ENCODE measurements at places on chromosomes 16 and 17.
A peak's percentile ranks its signal among the peaks of the same experiment; 100 is the strongest.

DNA sequence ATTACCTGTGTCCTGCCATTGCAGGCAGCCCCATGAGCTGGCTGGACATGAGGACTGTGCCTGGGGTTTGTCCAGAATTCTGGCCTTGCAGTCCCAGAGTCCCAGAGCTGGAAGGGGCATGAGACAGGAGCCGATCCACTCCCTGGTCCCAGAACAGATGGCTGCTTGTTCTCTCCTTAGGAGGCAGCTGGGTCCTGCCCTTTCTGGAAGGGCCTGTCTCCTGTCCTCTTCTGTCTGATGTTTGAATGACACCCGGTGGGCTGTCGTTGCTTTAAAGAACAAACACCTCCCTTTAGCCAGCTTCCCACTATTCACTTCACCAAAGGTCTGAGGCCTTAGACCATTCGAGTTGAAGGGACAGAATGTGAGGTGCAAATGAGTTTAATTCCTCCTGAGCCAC, 63.8 kb downstream of the RAP1GAP2 start:
- DNase-seq: no peak

DNA sequence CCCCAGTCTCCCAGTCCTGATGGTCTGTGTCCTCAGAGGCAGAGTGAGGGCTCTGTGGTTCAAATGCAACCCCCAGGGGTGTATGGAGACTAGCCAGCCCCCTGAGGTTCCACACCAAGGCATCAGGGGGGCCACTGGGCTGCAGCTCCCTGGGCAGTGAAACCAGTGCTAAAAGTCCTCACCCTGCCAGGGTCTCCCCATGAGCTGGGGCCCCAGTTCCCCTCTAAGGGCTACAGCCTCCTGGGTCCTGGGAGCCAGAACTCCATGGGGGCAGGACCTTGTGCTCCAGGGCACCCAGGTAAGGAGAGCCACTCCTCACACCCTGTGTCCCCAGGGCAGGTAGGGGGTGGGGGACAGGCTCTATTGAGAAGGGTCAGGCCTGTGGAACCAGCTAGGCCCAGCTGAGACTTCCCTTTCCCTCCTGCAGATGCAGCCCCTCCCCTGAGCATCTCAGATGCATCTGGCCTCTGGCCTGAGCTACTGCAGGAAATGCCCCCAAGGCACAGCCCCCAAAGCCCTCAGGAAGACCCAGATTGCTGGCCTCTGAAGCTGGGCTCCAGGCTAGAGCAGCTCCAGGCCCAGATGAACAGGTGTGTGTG, 6.4 kb upstream of the DCAF7 start:
- no peak for DNase-seq

DNA sequence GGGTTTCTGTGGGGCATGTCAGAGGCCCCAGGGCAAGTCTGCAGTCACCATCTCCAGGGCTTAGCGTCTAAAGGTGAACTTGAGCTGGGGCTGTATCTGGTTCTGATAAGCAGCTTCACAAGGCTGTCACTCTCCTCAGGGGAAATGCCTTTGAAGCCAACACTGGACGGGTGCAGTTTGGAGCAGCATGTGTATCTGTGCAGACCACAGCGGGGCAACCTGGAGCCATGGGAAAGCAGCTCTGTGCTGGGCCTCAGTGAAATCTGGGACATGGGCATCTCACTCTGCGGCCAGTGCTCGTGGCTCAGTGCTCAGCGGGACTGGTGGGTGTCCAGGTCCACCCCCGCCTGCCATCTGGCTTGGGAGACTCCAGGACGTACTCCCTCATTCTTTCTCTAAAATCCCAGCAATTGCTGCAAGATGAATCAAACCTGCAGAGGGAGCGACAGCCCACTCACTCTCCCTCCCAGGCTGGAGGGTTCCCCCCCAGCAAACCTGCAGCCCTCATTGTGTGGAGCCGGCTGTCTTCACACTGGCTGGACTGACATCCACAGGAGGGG, 63.5 kb downstream of the PRMT7 start:
- DNase-seq: no peak

GRCh38 chr17:71110326-71110725, 941.0 kb downstream of the KCNJ2 start:
- no peak for DNase-seq

GRCh38 chr16:23530062-23530461, 19.8 kb upstream of the GGA2 start:
- DNase-seq: no peak

DNA sequence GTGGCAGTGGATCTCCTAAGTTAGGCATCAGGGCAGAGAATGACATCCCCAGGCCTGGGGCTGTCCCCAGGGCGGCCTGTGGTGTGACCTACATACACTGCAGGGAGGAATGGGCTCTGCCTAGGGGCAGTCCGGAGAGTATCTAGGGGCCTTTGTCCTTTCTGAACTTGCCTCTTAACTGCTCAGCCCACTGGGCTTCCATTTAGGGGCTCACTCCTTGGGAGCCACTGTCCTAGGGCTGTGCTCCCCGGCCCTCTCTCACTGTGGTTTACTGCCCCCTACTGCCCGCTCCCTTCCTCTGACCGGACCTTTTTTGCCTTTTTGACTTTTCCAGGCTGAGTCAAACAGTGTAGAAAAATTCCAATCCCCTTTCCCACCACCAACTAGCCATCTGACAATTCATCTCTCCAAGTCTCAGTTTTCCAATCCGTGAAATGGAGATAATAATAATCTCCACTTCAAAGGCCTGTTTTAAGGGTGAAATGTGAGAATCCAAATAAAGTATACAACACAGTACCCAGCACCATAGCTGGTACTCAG, 66.8 kb downstream of the DNAH3 start:
- DNase-seq: peak; percentile 39

DNA sequence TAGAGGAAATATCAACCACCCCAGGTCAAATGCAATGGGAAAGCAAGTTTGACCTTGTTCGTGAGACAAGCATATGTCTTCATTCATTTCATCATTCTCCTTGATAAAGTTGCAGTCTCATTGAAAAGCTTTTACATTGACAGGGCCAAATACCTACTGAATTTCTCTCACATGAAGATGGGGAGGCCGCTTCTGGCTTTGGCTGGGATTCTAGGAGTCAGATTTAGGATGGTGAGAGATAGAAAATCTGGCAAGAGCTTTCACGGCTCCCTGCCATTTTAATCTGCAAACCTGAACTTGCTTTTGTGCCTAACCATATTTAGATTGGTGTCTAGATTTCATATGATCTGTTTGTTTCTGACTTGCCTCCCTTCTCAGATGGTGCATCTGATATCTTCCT, 88.0 kb downstream of the TMEM100 start:
- DNase-seq: no peak

DNA sequence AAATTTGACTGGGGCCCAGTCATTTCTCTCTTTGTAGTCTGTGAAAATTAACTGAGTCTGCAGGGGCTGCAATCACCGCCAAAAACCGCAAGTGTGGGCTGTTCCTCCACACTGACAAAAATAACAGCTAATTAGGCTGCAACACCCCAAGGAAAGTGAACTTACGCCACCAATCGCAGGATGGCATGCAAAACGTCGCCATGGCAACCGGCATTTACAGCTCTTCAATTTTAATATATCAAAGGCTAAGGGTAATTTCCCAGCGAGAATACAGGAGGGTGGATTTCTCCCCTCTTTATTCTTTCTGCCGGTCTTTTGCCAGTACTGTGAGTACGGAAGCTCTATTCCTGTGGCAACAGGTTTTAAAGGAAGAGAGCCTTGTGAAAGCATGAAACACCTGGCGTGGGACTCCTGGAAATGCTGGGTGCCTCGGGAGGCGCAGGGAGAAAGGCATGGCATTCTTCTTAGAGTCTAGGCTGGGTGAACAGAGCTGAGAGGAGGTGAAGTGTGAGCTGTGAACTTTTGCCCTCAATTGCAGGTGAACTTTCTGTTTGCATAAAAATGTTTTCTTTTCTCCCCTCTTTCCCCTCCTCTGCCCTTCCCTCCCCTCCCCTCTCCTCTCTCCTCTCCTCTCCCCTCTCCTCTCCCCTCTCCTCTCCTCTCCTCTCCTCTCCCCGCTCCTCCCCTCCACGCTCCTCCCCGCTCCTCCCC, 399.7 kb downstream of the XYLT1 start:
- DNase-seq: peak; percentile 41

GRCh38 chr17:69555056-69555455, 140.6 kb downstream of the MAP2K6 start:
- no peak for DNase-seq

- DNase-seq: no peak
Measured at GRCh38 chr17:72165867-72166439, 45.1 kb downstream of the SOX9 start.

- DNase-seq: no peak
Measured at GRCh38 chr17:13864521-13864920, 204.8 kb upstream of the COX10 start.

DNA sequence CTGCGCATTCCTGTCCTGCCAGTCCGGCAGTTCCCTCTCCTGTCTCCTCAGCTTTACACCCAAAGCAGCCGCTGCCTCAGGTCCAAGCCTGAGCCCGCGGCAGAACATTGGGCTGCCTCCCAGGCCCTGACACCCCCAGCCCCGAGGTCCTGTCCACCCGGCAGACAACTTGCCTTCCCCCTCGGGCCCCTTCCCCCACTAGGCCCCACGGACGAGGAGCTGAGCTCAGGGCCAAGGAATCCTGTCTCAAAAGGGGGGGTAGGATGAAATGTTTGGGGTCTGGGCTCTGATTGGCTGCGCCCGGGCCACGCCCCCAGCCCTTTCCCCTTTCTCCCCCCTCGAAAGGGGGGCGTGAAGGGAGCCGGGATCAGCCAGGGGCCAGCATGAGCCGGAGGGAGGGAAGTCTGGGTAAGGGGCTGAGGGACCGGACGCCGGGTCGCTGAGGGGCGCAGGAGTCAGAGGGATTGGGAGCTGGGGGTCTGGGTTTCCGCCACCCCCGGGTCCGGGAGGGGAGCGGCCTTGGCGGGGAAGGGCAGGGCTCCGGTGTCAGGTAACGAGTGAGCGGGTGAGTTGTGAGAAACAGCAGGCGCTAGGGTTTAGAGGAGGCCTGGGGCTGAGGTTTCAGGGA, at the start of gene CTF1:
Gene CTF1, plus strand, starts transcription at position 354 of the 628 bp plus-strand sequence. Its CDS starts 30 bp downstream, at position 384.
- no peak for DNase-seq

GRCh38 chr17:17837966-17838962, 1.5 kb upstream of the SREBF1 start:
- DNase-seq: no peak

DNA sequence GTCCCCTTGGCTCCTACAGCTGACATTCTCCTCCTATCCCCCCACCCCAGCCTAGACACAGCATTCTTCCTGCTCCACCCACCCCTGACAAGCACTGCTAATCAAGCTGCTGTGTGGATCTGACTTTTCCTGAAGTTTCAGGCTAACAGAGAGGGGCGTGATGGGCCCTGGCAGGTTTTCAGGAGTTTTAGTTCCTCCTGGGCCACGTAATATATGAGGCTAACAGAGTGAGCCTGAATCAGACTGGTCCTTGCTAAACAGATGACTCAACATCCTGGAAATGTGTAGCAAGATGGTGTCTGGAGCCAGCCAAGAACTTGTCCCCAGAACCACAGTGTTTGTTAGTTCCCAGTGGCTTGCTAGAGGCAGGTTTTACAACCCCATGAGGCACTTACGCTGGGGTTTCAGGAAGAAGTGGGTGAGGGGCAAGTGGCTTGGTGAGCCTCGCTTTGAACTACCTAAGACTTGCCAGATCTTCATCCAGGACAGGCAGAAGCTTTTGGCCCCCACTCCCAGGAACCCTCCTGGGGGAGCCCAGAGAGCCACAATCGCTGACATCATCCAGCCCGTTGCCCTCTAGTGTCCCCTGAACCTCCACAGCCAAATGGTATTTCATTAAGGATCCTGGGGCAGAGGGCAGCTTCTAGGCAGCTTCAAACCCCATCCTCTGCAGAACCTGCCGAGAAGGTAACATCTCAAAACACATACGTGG, 15.9 kb downstream of the TMEM92 start:
- DNase-seq: peak; percentile 82

GRCh38 chr16:3728424-3729160, 11.3 kb upstream of the TRAP1 start:
- DNase-seq: no peak

GRCh38 chr17:29043539-29044145, 701 bp downstream of the PIPOX start:
- DNase-seq: no peak

GRCh38 chr16:28193530-28194423, 18.0 kb downstream of the XPO6 start:
- no peak for DNase-seq

GRCh38 chr17:62718429-62718828, 89.7 kb downstream of the MARCHF10 start:
- DNase-seq: no peak

DNA sequence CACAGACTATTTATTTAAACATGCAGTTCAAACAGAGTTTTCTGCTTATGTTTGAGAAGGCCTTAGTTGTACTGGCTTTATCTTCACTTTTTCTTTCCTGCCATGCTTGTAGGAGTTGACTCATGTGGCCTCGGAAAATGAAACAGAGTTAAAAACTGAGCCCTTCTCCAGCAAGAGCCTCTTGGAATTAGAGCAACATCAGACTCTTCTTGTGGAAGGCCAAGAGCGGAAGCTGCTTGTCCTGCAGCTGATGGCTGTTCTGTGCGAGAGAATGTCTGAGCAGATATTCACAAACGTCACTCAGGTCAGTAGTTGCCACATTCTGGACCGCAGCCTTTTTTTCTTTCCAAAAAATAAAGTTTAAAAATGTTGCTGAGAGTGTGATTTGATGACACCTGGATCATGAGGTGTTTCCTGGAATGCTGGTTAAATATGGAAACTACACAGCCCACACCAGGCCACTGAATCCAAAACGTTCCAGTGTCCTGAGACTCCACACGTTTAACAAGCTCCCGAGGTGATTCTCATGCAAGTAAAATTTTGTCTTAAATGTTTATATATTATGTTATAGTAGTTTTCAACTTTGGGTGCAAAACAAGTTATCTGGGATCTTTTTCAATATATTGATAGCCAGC, 65.9 kb downstream of the TANGO6 start:
- no peak for DNase-seq

GRCh38 chr17:44448412-44448811, 54.8 kb downstream of the GPATCH8 start:
- DNase-seq: no peak

DNA sequence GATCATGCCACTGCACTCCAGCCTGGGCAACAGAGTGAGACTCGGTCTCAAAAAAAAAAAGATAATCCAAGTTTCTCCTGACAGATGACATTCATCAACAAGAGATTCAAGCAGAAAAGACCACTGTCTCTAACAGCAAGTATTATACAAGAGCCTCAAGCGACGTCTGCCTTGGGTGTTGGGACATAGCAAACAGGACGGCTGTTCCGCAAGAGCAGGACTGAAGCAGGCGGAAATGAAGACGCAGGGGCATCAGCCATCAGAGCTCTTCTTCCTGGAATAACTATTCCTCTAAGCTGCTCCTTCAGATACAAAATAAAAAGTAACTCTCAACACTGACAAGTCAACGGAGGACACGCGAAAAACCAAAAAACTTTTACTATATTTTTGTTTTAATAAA, 54.0 kb downstream of the ANKRD11 start:
- DNase-seq: no peak

- no peak for DNase-seq
Measured at GRCh38 chr17:56392321-56392720, 201.2 kb upstream of the NOG start.

DNA sequence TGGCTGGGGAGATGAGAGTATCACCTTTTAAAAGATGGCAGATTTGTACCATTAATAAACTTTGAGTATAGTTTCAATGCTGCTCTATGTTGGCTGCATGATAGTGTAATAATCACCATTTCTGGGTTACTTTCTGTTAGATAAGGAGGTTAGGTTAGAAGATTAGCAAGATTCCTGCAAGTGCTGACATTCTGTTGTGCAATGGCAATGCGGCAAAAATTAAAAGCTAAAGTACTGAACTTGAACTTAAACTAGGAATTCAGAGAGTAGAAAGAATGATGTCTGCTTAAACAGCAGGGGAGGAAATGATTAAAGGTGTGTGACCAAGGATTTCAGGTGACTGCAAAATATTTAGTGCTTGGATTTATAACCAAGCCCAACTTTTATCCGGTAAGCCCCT, 399.8 kb upstream of the MON1B start:
- no peak for DNase-seq
